ENCODE measurements at places on chromosomes 16 and 17.

GRCh38 chr16:29662729-29663015 lies 375 bp upstream of the SPN start:
- DNase-seq: no peak

DNA sequence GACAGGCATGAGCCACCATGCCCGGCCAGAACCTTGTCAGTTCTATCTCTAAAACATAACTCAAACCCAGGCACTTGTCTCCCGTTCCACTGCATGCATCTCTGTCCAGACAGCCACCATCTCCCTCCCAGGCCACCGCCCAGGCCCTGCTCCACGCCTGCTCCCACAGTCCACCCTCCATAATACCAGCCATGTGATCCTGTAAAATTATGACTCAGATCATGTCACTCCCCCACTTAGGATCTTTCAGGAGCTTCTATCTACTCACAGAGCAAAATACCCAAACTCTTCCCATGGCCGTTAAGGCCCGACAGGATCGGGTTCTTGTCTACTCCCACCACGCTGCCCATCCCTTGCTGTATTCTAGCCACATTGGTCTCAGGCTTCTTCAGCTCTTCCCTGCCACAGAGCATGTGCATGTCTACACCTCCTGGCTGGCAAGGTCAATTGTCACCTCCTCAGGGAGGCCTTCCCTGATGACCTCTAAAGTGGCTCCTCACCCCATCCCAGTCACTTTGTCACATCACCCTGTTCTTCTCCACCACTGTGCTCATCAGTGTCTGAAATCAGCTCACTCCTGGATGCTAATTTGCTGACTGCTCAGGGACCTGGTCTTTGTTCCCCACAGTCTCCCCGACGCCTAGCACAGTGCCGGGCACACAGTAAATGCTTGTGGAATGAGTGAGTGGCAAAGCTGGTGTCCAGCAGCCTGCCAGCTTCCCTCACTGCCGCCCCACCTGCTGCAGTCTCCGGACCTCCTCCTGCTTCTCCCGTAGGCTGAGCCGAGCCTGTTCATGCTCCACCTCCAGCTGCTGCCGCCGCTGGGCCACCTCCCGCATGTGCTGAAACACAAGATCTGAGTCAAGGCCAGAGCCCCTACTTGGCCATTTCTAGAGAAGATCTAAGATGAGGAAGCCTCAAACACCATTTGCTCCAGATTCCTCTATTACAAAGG lies 6.7 kb downstream of the TSPOAP1 start:
- DNase-seq: no peak

DNA sequence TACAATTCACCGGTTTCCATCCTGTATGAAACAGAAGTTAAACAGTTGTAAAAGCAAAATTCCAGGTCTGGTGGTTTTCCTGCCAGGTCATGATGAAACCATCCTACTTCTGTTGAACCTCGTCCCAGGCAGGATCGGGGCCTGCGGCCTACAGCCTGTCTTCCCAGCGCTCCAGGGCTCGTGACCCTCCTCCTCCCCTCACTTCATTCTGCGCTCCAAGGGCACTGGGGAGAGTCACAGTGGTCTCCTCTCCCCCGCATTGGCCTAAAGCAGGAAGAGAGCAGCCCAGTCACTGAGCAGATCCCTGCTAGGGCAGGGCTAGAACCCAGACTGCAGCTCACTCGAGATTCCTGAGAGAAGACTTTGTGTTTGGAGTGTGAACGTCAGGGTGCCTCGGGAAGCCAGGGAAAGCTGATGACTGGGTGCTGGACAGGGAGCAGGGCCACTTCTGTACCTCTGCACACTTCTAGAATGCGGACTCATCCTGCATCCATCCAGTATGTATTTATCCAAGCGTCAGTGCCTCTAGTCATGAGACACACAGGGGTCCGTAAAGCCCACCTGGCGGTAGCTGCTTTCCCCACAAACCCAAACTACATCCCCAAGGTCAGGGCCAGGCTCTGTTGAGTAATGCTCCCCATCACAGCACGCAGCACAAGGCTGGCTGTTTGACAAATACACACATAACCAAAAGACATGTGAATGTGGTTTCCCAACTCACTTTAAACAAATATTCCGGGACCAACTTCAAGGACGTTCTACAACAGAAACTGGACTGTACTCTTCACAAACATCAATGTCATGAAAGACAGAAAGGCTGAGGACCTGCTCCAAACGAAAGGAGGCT lies 1.7 kb upstream of the ITGAE start:
- peak; percentile 47 for DNase-seq

DNA sequence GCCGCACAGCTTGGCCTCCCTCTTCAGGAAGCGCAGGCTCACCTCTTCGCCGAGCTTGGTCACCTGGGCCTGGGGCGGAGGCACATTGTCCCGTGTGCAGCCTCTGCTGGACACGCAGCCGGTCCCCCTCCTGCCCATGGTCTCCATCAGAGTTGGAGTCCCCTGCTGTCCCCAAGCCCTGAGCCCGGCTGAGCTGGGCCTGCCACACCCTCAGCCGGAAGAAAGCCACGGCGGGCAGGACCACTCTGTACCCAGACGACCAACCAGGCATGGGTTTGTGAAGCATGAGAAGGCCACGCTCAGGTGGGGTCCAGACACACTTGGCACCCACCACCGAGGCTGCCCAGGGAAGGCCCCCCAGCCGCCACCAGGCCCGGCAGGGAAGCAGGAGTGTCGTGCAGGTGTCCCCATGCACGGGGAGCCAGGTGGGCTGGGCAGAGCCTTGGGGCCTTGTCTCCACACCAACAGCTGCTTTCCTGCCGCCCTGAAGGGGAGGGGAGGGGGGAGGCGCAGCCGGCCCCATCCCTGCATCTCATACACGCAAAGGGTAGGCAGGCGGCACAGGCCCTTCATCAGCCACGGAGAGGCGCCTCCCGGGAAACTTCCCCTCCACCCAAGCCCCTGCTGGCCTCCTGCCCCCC lies 5.2 kb downstream of the CCDC154 start:
- DNase-seq: no peak

GRCh38 chr17:56908001-56908542 lies 5.8 kb downstream of the TRIM25 start:
- no peak for DNase-seq

- no peak for DNase-seq
Measured at GRCh38 chr17:8128125-8128784, 4.3 kb upstream of the HES7 start.

GRCh38 chr16:30837904-30838303 lies 50.9 kb upstream of the ZNF629 start:
- no peak for DNase-seq

- no peak for DNase-seq
Measured at GRCh38 chr17:76102944-76103273, 678 bp downstream of the EXOC7 start.

DNA sequence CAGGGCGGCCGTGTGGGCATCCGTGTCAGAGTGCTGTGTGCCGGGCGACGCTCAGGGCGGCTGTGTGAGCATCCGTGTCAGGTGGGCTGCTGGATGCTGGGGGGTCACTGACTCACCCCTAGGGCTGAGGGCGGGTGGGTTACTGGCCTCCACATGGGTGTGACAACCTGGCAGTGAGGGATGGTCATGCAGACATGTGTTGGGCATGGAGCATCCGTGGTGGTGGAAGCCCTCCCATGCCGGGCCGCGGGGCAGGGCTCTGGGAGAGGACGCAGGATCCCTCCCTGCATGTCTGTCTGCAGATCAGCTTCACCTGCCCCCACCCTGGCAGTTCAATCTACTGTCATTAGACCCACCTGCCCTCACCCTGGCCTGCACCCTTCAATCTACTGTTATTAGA lies 56.3 kb downstream of the METRNL start:
- DNase-seq: no peak

GRCh38 chr16:59148056-59148768 lies 414.1 kb upstream of the GOT2 start:
- DNase-seq: no peak

GRCh38 chr16:55021595-55022475 lies 91.2 kb downstream of the IRX5 start:
- DNase-seq: no peak

GRCh38 chr17:4272213-4272971 lies 8.6 kb upstream of the ANKFY1 start:
- no peak for DNase-seq

DNA sequence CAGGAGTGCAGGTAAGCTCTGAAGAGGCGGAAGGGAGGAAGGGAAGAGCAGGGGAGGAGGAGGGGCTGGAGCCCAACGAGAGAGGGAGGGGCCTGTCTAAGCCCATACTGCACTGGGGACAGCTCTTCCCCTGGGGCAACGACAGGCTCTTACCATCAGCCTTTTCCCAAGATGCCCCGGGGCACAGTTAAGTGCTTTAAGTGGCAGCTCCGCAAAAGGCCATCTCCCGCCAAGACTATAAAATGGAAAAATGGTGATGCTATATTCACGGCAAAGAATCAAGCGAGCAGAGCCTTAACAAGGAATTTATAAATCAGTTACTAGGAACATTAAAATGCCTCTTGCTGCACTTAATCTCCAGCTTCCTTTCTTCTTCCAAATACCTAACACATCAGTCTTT lies 110.2 kb upstream of the NLRP1 start:
- no peak for DNase-seq

DNA sequence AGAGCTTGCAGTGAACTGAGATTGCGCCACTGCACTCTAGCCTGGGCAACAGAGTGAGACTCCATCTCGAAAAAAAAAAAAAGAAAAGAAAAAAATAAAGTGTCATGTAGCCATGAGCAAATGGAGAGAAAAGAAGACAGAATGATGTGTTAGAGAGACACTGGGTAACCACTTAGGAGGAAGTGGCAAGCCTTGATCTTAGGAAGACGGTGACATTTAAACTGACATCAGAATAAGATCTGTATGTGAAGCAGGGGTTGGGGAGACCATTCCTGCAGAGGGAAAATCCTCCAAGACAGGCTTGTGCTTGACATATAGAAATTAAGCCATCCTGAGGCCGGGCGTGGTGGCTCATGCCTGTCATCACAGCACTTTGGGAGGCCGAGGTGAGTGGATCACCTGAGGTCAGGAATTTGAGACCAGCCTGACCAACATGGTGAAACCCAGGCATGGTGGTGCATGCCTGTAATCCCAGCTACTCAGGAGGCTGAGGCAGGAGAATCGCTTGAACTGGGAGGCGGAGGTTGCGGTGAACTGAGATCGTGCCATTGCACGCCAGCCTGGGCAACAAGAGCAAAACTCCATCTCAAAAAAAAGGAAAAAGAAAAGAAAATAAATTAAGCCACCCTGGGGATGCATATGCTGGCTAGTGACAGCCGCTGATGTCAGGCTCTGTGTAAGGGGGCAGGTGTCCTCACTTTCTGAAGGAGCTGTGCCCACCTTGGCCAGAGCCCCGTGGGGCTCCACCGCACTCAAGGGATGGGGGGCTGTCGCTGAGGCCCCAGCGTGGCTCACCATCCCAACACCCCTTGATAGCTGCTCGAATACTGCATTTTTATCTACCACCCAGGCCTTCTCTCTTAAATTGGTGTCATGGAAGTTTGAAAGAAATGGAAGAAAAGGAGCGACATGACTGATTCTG lies 13.1 kb upstream of the CYB5B start:
- no peak for DNase-seq

- no peak for DNase-seq
Measured at GRCh38 chr17:74262601-74263000, 11.4 kb upstream of the DNAI2 start.

- no peak for DNase-seq
Measured at GRCh38 chr17:56594320-56595107, 1.0 kb downstream of the NOG start.

GRCh38 chr17:46979147-46979863 lies at the start of gene RPRML:
Gene RPRML, minus strand, starts transcription at chr17:46979253. Its CDS starts 246 bp downstream, at chr17:46979007.
- DNase-seq: no peak

DNA sequence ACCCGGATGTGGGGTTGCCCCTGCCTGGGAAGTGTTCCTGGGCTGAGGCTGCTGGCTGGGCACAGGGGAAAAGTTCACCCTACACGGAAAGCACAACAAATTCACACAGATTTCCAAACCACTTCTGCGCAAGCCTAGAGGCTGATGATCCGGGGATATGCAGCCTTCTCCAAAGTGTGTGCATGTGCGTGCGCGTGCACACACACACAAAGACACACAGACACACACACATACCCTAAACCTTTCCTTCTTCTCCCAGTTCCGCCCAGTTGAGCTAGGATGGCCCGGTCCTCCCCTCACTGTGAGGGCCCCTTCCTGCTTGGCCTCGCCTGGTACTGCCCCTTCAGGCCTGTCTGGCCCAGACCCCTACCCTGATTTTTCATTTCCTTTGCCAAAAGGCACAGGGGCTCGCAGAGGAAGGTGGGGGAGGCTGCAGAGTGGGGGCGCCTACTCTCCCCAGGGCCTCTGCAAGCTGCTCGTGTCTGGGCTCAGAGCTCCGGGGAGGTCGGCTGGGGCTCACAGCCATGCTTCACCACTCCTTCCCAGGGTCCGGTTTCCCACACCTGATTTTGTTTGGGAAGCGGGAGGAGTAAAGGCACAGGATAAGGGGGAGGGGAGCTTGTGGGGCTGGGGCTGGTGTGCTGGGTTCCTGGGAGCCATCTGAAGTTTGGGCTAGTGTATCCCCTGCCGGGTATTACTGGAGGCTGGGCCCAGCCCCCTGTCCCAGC lies 144.7 kb downstream of the ENGASE start:
- DNase-seq: no peak

DNA sequence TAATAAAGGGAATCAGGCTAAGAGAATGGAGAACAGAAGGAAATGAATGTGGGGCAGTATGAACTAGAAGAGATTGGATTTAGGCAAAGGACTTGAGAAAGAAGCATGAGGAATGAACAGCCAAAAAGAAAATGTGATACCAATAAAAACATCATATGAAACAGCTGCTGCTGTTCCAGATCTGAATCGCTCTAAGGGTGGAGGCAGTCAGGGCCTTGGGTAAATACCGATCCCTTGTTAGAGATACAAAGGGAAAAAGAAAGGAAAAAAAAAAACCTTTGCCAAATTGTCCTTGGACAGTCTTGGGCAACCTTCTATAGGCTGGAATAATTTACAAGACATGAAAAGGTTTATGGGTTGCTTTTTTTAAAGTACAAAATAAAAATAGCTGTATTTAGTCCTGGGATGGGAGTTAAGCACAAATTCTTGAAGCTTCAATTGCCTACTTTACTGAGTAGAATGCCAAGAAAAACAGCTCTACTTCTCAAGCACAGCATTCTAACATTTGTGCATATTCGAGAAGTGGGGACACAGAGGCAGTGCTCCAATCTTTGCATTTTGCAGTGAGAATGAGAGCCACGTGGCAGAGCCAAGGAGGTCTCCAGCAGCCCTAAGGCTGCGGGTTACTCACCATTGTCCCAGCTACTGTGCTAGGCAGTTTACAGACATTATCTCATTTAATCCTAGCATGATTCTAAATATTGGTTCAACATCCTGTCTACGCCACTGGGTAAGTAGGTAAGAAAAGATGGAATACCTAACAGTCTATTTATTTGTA lies 43.3 kb upstream of the PSMD7 start:
- no peak for DNase-seq

- DNase-seq: no peak
Measured at GRCh38 chr17:65293584-65294180, 156.5 kb downstream of the RGS9 start.

DNA sequence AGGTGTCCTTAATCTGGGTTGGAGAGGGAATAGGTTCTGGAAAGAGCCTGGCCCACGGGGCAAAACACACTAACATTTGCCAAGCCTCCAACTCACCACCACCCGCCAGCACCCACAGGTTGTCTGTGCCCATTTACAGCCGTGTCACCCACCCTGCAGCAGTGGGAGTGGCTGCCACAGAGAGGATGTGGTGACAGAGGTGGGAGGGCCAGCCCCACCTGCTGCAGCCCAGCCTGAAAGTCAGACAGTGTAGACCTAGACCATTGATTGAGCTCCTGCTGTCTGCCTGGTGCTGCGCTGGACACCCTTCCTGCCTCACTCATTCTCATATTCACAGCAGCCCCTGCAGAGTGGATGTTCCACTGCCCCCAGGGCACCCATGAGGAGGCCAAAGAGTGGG lies 44.7 kb downstream of the IL21R start:
- no peak for DNase-seq

Data from smooth muscle cell of the brain vasculature (primary cell).